ENCODE measurements at places on chromosomes 7 and 10.

DNA sequence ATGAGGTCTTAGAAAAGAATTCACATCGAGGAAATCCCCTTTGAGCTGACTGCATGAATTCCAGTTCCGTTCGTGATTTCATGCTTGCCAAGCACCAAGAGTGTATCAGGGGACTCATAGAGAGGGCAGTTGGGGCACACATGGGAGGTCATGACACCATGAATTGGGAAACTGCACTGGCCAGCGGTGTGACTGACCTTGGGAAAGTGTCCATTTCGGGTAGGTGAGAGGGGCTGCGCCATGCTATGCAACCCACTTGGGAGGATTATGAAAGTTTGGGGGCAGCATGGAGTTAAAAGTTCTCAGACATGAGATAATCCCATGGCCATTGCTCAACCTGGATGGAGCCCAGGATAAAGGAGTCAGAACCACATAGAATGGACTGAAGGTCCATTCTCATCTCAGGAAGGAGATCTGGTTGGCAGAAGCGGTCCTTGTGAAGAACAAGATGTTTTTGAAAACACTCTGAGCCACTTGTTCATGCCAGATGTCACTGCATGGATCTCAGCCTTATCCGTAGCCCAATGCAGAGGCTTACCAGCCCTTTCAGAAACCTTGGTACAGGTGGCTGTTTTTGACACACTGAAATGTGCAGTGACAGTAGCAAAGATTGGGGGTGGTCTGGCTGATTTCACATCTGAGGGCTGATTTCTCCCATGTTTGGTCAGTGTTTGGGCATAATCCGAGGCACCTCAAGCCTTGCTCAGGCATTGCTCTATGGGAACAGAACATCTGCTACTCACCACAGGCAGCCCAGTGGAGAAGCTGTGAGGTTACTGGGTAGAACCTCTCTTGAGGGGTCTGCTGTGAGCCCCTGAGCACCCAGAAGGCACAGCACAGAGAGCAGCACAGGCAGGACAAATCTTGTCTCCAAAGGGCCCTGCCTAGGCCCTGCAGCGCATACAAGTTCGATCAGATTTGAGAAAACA lies 252.3 kb downstream of the CXCL12 start:
- no peak for DNase-seq

GRCh38 chr10:18797286-18797685 lies 138.1 kb downstream of the ARL5B start:
- no peak for DNase-seq

- no peak for DNase-seq
Observed at GRCh38 chr10:124478515-124478914, 16.9 kb downstream of the LHPP start.

DNA sequence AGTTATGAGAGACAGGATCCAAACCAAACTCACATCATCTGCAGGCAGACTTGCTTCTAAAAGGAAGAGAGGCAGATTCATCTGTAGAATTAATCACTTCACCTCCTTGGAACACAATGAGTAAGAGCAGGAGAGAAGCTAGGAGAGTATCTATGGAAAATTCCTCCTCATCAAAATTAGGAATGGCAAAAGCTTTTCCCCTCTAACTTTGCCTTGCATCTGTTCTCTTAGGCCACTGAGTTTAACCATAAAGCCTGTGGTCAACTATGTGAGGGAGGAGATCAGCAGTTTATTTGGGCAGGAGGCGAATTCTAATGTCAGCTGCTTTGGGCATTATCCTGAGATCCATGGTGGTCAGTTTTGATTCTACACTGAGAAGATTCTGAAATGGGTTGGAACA lies 561.7 kb downstream of the GFRA1 start:
- no peak for DNase-seq

DNA sequence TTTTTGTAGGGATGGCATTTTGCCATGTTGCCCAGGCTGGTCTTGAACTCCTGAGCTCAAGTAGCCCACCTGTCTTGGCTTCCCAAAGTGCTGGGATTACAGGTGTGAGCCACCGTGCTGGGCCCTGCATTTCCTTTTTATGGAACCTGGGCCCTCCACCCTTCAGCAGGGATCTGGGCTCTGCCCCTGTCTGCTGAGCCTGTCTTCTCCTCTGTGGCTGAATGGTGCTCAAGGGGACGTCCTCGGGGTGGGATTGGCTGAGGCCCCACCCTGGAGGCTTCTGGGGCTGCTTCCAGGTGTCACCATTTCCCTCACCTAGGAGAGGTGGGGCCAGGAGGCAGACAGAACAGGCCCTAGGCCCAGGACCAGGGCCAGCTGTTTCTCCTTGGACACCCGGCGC lies 18.4 kb downstream of the FAM241B start:
- DNase-seq = no peak

DNA sequence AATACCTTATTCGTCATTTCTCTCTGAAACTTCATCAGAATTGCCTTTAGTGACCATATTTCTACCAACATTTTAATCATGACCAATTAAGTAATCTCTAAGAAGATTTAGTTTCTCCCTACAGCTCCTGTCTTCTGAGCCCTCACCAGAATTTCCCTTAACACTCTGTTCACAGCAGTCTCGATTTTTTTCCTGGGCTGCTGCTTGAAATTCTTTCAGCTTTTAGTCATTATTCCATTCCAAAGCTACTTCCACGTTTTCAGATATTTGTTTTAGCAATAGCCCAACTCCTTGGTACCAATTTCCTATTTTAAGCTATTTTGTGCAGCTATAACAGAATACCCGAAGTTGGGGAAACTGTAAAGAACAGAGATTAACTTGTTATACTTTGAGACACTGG lies 192.4 kb upstream of the DKK1 start:
- DNase-seq = no peak

GRCh38 chr10:18886102-18886501 lies 162.5 kb upstream of the MALRD1 start:
- DNase-seq = no peak

DNA sequence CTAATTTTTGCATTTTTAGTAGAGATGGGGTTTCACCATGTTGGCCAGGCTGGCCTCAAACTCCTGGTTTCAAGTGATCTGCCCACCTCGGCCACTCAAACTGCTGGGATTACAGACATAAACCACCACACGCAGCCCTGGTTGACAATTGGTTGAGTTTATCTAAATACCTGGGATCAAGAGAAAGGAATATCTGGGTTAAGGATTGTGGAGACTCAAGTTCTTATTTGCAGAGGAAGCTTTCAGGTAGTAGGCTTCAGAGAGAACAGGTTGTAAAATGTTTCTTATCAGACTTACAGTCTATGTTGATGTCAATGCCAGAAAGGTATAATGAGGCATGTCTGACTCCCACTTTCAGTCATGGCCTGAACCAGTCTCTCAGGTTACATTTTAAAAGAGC lies 5.9 kb upstream of the TMEM254 start:
- DNase-seq = no peak

GRCh38 chr7:17617380-17617779 lies 318.9 kb downstream of the AHR start:
- no peak for DNase-seq

DNA sequence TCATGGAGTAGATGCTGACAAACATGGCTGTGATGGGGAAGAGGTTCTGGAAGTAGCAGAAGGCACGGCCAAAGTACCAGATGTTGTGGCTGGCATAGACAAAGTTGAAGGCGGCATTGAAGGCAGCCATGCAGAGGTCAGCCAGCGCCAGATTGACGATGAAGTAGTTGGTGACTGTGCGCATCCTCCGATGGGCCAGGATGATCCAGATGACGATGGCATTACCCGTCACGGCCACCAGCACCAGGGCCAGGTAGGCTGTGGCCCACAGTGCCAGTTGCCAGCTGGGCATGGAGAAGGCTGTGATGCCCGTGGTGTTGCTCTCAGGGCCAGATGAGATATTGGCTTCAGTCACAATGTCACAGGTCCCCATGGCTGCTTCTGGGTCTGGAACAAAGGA lies 767 bp downstream of the TACR2 start:
- no peak for DNase-seq
